ENCODE measurements at places on chromosomes 11 and 22.

GRCh38 chr11:72421351-72421750 is 13.0 kb downstream of the CLPB start:
- DNase-seq: no peak

- DNase-seq: no peak
Observed at GRCh38 chr11:47143322-47143721, 33.4 kb downstream of the ARFGAP2 start.

GRCh38 chr11:13303668-13304649 is 26.4 kb downstream of the BMAL1 start:
- no peak for DNase-seq

GRCh38 chr11:15229069-15229468 is 114.3 kb downstream of the INSC start:
- DNase-seq: no peak

DNA sequence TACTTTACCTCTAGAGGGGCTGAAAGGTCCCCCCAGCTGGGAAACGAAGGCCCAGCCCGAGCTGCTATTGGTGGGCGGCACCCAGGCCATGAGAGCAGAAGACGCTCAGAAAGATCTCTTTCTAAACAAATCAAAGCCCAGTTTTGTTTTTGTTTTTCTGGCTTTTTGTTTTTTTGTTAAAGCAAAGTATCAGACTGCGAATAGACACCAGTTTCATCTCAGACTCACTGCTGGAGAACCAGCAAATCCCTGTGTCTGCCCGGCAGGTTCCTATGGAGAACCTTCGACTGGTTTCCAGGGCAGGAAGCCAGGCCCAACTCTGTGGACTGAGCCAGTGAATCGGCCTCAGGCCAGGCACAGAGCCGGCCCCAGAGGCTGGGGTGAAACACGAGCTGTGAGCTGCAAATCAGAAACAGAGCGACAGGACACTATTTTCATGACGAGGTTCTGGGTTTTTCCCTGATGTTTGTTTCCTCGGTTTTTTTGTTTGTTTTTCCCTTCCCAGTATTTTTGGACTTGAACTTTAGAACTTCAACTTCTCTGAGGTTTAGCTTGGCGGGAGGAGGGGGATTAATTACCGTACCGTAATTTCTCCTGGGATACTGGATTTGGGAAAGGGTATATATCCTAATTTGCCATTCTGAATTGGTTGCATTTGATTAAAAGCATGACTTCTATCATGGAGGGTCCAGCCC is 16.0 kb upstream of the B4GALNT4 start:
- DNase-seq: no peak

- no peak for DNase-seq
Observed at GRCh38 chr11:46696212-46696558, 4.2 kb downstream of the ARHGAP1 start.

DNA sequence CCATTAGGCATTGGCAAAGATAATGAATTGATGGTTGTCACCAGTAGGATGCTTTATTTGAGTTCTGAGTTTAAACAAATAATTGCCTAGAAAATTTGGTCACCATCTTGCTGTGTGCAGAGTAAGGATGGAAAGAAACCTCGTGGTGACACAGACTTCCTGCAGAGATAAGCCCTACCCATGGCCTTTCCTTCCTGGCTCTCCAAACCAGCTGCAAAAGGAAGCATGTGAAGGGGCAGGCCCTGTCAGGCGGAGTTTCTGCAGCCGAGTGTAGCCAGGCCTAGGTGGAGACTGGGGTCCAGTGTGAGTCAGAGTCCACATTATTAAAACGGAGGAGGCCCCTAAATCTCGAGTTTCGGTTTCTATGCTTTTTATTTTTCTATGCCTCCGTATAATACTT is 83.1 kb upstream of the ADSL start:
- no peak for DNase-seq

DNA sequence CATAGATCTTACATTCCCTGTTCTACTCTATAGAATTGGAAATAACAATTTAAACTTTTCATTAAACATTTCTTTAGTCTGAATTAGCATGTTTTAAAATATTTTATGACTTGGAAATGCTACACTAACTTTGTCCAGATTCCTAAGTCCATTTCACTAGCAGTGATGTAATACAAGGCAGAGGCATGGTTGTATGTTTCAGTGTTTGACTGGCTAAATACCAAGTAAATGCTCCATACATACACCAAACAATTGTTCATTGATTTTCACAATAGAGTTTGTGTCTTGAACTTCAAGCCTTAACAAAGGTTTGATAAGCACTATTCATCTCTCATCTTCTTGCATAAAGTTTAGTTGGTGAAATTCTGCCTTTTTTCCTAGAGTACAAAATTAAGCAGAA is 13.5 kb downstream of the ZBED5 start:
- DNase-seq: no peak

GRCh38 chr22:45271667-45272201 is 13.0 kb upstream of the UPK3A start:
- DNase-seq: no peak

DNA sequence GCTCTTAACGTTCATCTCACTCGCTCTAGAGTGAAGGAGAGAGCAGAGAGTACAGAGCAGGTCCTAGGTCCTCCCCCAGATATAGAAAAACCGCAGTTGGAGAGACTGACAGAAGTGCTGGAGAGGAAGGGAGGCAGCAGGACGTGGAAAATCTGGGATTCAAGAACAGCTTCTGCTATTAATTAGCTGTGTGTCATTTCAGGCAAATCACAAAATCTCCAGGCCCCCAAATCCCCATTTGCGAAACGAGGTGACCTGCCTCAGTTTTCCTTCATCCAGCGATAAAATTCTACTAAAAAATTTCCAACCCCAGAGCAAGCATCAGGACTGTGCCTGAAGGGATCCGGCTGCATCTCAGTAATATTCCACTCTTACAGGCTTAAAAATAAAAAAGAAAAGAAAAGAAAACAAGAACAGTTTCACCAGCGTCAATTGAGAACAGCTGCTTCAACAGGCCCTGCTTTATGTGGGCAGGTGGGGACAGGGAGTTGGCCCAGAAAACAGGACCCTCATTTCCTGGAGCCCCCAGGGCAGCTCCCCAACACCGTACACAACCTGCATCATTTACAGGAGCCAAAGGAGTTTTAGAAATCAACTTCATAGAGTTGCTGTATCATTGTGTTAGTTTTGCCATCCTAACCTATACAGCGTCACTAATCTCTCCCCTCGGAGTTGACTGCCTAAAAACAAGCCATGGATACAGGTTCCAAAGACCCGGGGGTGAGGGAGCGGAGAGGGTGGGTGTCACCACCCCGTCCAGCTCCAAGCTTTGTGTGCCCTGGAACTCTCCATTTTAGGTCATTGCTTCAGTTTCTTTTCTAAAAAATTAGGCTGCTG is 2.3 kb upstream of the MALAT1 start:
- no peak for DNase-seq

- no peak for DNase-seq
Observed at GRCh38 chr11:108319541-108320145, 96.8 kb downstream of the ATM start.

Data from activated T-cell treated with anti-CD3 and anti-CD28 coated beads for 48 hours (primary cell).